ENCODE measurements at places on chromosomes 6 and 20. TPM values are rescaled to one million over a fixed set of nuclear protein-coding genes. Genes with fewer than 3 reads are reported as not detected.

GRCh38 chr6:15893556-15894253 is 230.9 kb upstream of the DTNBP1 start:
- H3K27me3 ChIP-seq, result no peaks in the 10 kb centered on the region
- no peaks in the 10 kb centered on the region for H3K36me3 ChIP-seq
- H3K27ac ChIP-seq, result no peak overlapping the region
- H3K4me3 ChIP-seq, result no peak overlapping the region
- DNase-seq, result no peak

GRCh38 chr20:19212469-19212815 is at the start of gene SLC24A3:
SLC24A3 (plus strand) TSS chr20:19212642.
- no peak for DNase-seq
- H3K27me3 ChIP-seq, result no peaks in the 10 kb centered on the region
- peak within 1 kb of the TSS; percentile 68 for H3K4me3 ChIP-seq

The PTCHD4 gene
- not detected for total RNA-seq

- DNase-seq, result no peak
- no peaks in the 10 kb centered on the region for H3K27me3 ChIP-seq
- H3K36me3 ChIP-seq, result no peaks in the 10 kb centered on the region
- H3K4me3 ChIP-seq, result no peak overlapping the region
Observed at GRCh38 chr20:9989066-9989724, 45.6 kb upstream of the ANKEF1 start.

DNA sequence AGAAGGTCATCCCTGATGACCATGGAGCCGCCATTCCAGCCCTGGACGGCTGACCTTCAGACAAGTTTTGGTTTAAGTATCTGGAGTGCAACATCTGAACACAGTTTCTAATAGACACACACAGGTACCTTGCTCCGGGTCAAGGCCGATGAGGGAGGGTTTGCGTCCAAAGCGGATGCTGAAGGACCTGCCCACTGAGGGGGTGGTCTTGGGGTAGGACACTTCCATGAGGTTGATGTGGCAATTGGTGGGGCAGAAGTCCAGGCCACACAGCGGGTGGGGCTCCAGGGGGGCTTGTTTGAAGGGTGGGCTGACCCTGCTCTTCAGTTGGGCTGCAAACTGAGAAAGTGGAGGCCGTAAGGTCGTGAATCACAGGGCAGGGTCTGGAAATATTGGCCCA is 177.9 kb downstream of the PREX1 start:
- DNase-seq, result no peak
- no peak overlapping the region for H3K27ac ChIP-seq
- H3K4me3 ChIP-seq, result no peak overlapping the region

GRCh38 chr6:144286503-144287393 is 1.6 kb downstream of the UTRN start:
- peak overlapping the region; percentile 71 for H3K27ac ChIP-seq
- peak overlapping the region; percentile 72 for H3K4me3 ChIP-seq
- H3K27me3 ChIP-seq, result no peaks in the 10 kb centered on the region

- no peaks in the 10 kb centered on the region for H3K36me3 ChIP-seq
- no peak overlapping the region for H3K4me3 ChIP-seq
- no peaks in the 10 kb centered on the region for H3K4me1 ChIP-seq
- no peak for DNase-seq
Observed at GRCh38 chr6:40946738-40947301, 92.2 kb downstream of the UNC5CL start.

DNA sequence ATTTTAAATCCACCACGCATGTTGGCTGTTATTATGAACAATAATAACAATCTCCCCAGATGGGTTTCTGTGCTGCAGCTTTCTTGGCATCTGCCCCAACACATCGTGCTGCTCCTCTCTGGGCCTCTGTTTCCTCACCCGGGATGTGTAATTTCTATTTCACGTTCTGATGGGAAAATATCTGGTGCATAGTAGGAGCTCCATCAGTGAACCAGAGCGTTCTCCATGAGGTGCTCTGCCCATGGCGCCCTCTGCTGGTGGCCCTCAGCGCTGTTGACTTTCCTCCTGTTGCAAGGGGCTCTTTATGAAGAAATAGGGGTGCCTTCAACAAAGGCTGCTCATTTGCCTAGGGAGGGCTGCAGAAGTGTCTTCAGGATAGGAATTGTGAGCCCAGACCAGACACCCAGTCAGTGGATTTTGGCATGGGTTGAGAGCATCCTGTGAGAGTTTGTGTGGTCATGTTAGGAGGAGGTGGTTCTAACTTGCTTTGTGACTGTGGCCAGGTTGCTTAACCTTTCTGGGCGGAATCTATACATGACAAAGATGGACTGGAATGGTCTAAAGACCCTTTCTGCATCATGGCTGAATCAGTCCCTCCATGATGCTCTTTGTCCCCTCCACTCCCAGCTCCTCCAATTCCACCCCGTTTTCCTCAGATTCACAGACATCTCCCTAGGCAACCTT is 8.1 kb downstream of the SCRT2 start:
- no peak overlapping the region for H3K4me3 ChIP-seq
- DNase-seq, result peak; percentile 72
- no peak overlapping the region for H3K27ac ChIP-seq
- no peaks in the 10 kb centered on the region for H3K27me3 ChIP-seq
- H3K36me3 ChIP-seq, result no peaks in the 10 kb centered on the region

DNA sequence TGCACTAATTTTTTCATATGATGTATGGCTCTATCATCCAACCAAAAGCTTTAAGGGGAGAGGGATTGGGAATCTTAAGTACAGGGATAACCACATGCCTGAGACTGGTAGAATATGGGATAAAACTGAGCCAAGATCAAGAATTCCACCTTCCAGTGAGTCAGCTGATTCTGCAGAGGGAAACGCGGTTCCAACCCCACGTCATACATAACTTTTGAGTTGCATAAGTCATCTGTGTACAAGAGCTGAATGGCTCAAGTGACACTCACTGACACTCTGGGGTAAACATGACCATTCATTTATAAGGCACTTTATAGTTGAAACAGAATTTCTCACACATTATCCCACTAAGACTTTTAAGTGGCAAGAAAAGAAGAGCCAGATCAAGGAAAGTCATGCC is 16.4 kb downstream of the TRIM27 start:
- no peak for DNase-seq
- peaks cover 4% of the 10 kb centered on the region for H3K36me3 ChIP-seq
- no peaks in the 10 kb centered on the region for H3K27me3 ChIP-seq

- peak; percentile 74 for DNase-seq
- H3K27ac ChIP-seq, result no peak overlapping the region
Observed at GRCh38 chr6:16206595-16207037, 31.8 kb upstream of the GMPR start.

The POM121L2 gene
- not detected for total RNA-seq

- H3K27me3 ChIP-seq, result no peaks in the 10 kb centered on the region
- no peak for DNase-seq
Observed at GRCh38 chr20:56993020-56993559, 273.4 kb downstream of the BMP7 start.

- H3K27me3 ChIP-seq, result no peaks in the 10 kb centered on the region
- H3K4me3 ChIP-seq, result no peak overlapping the region
- DNase-seq, result no peak
- no peaks in the 10 kb centered on the region for H3K4me1 ChIP-seq
- no peaks in the 10 kb centered on the region for H3K36me3 ChIP-seq
- H3K27ac ChIP-seq, result no peak overlapping the region
Observed at GRCh38 chr6:134427721-134428120, 109.8 kb upstream of the SGK1 start.

DNA sequence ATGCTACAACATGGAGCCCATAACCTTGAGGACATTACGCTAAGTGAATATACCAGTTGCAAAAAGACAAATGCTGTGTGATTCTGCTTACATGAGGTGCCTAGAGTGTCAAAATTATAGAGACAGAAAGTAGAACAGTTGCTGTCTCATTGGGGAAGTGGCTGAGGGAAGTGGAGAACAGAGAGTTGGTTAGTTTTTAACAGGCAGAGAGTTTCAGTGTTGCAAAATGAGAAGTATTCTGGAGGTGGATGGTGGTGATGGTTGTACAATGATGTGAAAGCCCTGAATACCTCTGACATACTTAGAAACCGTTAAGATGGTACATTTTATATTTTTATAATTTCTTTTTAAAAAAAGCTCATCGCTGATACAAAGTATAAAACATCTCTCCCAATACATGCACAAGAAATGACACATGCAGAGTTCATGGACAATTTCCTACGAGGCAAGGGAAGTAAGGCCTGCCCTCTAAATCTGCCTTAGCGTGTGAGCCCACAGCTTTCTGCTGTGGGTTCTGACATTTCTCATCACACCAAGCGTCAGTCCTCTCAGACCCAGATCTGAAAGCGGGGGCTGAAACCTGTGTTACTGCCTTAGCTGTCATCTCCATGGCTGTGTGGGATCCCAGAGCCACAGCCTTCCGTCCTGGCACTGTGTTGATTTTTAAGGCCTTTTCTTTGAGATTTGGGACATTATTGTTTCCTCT is 126.0 kb downstream of the RNASET2 start:
- H3K27me3 ChIP-seq, result no peaks in the 10 kb centered on the region
- no peaks in the 10 kb centered on the region for H3K36me3 ChIP-seq

GRCh38 chr20:51424270-51425117 is 118.0 kb downstream of the NFATC2 start:
- H3K4me3 ChIP-seq, result no peak overlapping the region
- no peak for DNase-seq
- H3K4me1 ChIP-seq, result no peaks in the 10 kb centered on the region
- H3K36me3 ChIP-seq, result no peaks in the 10 kb centered on the region
- H3K27ac ChIP-seq, result peak overlapping the region; percentile 67

The AGER gene
- 31.4 TPM for total RNA-seq

The TRIM40 gene
- total RNA-seq, result 10.9 TPM

The XRN2 gene
- 71.0 TPM for total RNA-seq

DNA sequence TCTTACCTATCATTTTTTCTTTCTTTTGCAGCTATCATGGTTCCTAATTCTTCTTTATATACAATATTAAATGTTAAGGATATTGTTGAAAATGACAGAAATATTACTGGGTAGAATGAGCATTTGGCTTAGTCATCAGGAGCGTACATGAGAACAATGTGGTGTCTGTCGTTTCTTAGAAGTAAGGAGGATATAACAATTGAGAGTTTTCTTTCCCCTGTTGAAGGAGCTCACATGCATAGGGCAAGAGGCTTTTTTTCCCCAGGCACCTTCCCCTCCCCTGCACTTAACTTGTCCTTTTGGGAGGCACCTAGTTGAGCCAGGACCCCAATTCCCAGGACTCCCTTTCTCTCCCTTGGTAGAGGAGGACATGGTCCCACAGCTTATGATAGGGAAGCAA is 25.0 kb downstream of the MC3R start:
- no peaks in the 10 kb centered on the region for H3K36me3 ChIP-seq
- H3K27me3 ChIP-seq, result no peaks in the 10 kb centered on the region
- no peak overlapping the region for H3K4me3 ChIP-seq
- DNase-seq, result no peak

- no peak overlapping the region for H3K27ac ChIP-seq
Observed at GRCh38 chr6:83417880-83418663, 12.8 kb downstream of the ME1 start.

GRCh38 chr20:48614593-48615274 is 213.1 kb downstream of the PREX1 start:
- no peaks in the 10 kb centered on the region for H3K36me3 ChIP-seq
- no peak overlapping the region for H3K27ac ChIP-seq
- DNase-seq, result no peak
- no peaks in the 10 kb centered on the region for H3K4me1 ChIP-seq
- no peak overlapping the region for H3K4me3 ChIP-seq
- no peaks in the 10 kb centered on the region for H3K27me3 ChIP-seq

GRCh38 chr6:13177664-13178063 is 150.7 kb downstream of the TBC1D7 start:
- H3K36me3 ChIP-seq, result no peaks in the 10 kb centered on the region
- H3K4me3 ChIP-seq, result no peak overlapping the region
- no peak overlapping the region for H3K27ac ChIP-seq
- no peaks in the 10 kb centered on the region for H3K4me1 ChIP-seq
- DNase-seq, result no peak

GRCh38 chr6:117501722-117502121 is 19.2 kb downstream of the DCBLD1 start:
- H3K4me3 ChIP-seq, result no peak overlapping the region
- no peaks in the 10 kb centered on the region for H3K27me3 ChIP-seq
- DNase-seq, result no peak
- H3K36me3 ChIP-seq, result no peaks in the 10 kb centered on the region
- no peak overlapping the region for H3K27ac ChIP-seq

The OR2J1 gene
- total RNA-seq, result not detected

Measured in Peyer's patch (tissue), 4 donors.